Lung microvascular endothelial cell (primary cell): ENCODE measurements at places on chromosomes 7 and 10. TPM values are rescaled to one million over a fixed set of nuclear protein-coding genes. Genes with fewer than 3 reads are reported as not detected.

CPVL gene
- 0.22 and 0.40 TPM in 2 replicates for total RNA-seq

GRCh38 chr10:111128331-111129180, 51.7 kb downstream of the ADRA2A start:
- no peak for DNase-seq

GRCh38 chr7:26639111-26639510, 225.3 kb downstream of the SKAP2 start:
- DNase-seq = no peak

- DNase-seq = no peak
These were observed 2.4 kb upstream of the DENND10 start for GRCh38 chr10:119101366-119102098.

GRCh38 chr7:68250143-68250542, 1253.5 kb downstream of the TYW1 start:
- no peak for DNase-seq
